ENCODE measurements at places on chromosomes 3 and 15. TPM values are rescaled to one million over a fixed set of nuclear protein-coding genes. Genes with fewer than 3 reads are reported as not detected.
A peak's percentile ranks its signal among the peaks of the same experiment; 100 is the strongest.

Gene THSD4
- 85.3 TPM for total RNA-seq

Gene ST3GAL6
- 27.2 TPM for total RNA-seq

Gene GASK1A
- total RNA-seq = 2.1 TPM

Gene P2RY1
- 2.2 TPM for total RNA-seq

Gene PRSS50
- total RNA-seq = not detected

Gene CACNA2D2
- total RNA-seq = 6.2 TPM

Gene CADM2
- 9.5 TPM for total RNA-seq

Gene C3orf49
- total RNA-seq = not detected

Gene CCR3
- total RNA-seq = not detected

Gene TRH
- 0.55 TPM for total RNA-seq

Gene EXD1
- not detected for total RNA-seq

Gene CHDH
- total RNA-seq = 10.0 TPM

Gene SSUH2
- total RNA-seq = 0.59 TPM

Gene SPRED1
- 9.4 TPM for total RNA-seq

- no peak for DNase-seq
Measured at GRCh38 chr15:77516076-77516475, 95.4 kb downstream of the HMG20A start.

- DNase-seq = no peak
Measured at GRCh38 chr3:105606016-105606415, 239.3 kb downstream of the ALCAM start.

DNA sequence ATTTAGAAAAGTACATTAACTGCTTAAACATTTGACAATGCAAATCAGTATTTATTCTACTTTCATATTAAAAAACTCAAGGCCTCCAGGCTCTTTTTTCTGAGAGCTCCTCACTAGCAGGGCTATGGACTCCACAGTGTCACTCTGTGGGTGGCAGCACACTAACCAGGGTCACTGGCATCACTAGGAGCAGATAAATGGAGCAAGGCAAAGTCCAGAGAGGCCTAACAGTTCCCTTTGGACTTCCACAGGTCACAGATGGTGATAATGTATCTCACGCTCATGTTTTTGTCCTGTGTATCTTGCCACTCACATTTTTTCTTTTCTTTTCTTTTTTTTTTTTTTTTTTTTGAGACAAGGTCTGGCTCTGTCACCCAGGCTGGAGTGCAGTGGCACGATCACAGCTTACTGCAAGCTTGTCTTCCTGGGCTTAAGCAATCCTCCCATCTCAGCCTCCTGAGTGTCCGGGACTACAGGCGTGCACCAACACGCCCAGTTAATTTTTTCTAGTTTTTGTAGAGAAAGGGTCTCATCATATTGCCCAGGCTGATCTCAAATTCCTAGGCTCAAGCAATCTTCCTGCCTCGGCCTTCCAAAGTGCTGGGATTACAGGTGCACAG is 7.8 kb downstream of the SPG21 start:
- no peak for DNase-seq

GRCh38 chr15:100597862-100598261 is 4.1 kb downstream of the LINS1 start:
- DNase-seq = no peak

DNA sequence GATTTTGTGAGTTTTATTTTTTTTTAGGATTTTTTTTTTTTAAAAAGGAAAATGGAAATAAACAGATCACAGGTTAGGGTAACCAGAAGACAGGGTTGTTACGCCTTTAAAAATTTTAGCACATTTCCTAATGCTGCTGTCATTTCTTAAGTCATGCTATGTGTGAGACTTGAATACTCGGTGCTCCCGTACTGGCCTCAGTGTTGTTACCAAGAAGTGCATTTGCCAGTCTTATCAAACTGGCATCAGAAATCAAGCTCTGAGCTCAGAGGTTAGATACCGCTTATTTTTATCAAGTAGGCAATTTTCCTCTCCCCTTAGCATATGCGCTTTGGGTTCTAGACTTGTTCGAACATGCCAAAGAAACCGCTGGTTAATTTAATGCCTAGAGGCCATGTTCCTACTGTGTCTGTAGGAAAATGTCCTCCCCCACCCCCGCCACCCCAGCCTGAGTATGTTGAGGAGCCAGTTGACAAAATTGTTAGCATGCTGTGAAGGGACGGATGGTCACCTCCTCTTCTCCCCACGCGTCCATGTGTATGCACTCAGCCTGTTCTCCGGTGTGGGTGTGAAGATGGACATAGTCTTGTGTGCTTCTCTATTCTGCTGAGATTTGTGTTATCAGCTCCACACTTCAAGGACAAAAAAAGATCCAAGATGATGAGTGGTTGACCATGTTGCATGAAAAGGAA is 88.9 kb downstream of the ITPR1 start:
- DNase-seq = no peak

GRCh38 chr3:31713816-31714215 is 181.1 kb downstream of the STT3B start:
- DNase-seq = no peak

DNA sequence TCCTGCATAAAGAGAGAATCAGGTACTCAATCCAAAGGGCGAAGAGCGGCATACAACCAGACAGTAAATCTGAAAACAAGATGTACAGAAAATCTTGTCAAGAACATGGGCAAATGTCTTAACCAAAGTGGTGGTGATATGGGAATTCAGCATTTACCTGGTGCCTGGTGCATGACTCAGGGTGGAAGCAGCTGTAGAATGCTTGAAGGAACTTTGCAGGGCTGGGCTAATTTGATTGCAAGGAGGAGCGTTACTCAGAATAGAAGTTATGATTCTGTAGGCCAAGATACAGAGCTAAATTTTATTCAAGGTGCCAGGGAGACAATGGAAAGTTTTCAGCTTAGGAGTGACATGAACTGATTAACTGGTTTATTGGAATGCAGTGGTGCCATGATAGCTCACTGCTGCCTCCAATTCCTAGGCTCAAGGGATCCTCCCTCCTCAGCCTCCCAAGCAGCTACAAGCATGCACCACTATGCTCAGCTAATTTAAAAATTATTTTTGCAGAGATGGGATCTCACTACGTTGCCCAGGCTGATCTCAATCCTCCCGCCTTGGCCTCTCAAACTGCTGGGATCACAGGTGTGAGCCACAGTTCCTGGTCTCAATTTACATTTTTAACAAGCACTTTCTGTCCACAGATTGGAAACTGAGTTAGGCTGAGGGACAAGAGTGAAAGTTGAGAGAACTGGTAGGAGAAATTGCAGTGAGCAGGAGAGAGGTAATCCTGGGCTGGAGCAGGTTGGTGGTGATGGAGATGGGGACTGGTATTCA is 91.5 kb upstream of the TBC1D5 start:
- DNase-seq = no peak

- DNase-seq = no peak
Measured at GRCh38 chr3:52038227-52038626, 18.1 kb downstream of the DUSP7 start.

- DNase-seq = no peak
Measured at GRCh38 chr3:146138902-146139301, 22.1 kb downstream of the PLOD2 start.

DNA sequence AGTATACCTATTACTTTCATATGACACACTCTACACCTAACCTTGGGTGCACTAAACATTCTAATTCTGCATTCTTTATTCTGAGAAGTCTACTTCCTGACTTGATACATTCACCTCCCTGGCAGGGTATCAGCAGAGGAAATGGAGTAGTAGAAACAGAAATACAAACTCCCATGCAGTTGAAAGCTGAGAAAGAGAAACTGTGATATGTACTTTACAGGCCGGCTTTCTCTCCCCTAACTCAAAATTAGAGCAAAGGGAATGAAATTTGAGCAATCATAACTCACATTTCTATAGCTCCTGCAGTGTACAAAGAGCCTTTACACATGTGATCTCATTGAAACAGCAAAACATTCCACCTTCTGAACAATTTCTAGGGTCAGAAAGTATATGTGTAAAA is 135.5 kb upstream of the COL8A1 start:
- no peak for DNase-seq

GRCh38 chr15:40483919-40484318 is 13.1 kb downstream of the CHST14 start:
- DNase-seq = no peak

DNA sequence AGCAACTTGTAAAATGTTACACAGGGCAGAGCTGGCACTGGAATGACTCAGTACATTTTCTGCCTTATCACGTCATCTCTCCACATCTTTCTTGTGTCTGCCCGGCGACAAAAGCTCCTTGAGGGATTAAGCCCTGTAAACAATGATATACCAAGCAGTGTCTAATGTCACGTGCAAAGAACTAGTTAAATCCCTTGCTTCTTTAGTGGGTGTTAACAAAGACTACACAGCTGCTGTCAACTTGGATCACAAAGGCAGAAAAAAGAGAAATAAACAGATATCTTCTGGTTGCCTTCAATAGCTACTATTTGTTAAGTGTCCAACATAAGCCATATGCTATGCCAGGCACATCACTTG is 48.1 kb upstream of the FRMD4B start:
- DNase-seq = no peak

DNA sequence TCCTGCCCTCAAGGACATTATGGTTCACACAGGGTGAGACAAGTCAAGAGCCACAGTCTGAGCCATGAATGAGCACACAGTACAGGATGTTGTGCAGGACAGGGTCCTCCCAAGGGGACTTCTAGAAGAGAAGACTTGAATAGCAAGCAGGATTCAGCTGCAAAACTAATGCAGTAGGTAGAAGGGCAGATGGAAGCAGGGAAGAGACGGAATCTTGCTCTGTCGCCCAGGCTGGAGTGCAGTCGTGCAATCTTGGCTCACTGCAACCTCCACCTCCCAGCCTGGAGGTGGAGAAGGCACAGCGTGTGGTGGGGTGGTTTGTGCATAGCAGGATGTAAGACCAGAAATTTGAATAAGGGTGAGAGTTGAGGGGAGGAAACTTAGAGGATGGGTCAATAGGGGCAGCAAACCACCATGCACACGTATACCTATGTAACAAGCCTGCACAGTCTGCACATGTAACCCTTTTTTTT is 8.0 kb downstream of the BCL2L10 start:
- DNase-seq = no peak

DNA sequence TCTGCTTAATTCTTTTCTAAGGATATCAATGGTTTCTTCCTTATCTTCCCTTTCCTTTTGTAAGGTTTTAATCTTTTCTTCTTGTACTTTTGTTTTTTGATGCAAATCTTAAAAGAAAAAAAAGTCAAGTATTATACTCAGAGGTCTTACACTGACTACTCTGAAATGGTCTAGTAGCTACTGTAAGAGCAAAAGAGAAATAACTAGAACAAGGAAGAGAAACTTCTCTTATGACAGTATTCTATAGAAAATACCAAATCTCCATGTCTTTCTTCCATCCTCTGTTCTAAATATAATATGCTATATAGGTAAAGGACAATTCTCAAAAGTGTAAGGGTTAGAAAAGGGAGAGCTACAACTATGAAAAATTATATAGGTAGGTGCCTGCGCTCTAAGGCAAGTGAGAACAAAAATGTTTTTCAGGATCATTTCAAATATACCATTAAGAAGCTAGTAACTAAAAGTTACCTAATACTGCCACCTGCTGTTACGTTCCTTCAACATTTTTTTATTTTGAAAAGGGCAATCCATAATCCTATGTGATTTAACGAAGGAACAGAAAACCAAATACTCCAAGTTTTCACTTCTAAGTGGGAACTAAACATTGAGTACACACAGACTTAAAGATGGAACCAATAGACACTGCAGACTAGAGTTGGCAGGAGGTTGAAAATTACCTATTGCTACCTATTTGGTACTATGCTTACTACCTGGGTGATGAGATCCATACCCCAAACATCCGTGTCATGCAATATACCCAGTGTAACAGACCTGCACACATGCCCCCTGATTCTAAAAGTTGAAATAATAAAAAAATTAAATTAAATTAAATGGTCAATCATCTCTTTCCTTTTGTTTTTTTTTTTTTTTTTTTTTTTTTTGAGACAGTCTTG is 36.7 kb downstream of the CIP2A start:
- no peak for DNase-seq

DNA sequence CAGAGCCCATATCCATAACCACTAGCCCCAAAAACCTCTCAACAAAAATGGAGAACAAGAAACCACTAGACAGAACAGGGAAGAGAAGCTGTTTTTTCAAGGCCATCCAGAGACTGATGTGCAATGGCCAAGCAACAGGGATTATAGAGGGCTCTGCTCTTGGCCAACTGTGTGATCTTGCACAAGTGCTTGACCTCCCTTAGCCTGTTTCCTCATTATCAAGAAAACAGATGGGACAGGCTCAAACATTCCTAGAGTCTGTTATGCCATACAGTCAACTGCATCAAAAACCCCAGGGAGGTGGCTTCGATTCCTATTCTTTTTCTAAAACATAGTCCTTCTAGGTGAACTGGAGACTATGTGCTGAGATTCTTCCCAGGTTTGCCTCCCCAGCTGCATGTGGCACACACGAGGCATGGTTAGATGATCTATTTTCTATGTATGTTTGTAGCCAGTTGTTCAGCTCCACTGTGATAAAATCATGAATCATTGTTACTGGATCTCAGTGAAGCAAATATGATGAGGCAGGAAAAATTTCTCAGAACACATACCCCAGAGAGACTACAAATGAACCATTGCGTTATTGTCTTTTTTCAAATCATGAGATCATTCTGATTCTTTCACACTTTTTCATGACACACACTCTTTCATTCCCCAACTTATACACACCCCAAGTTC is 132.9 kb upstream of the TGFBR2 start:
- DNase-seq = peak; percentile 84

DNA sequence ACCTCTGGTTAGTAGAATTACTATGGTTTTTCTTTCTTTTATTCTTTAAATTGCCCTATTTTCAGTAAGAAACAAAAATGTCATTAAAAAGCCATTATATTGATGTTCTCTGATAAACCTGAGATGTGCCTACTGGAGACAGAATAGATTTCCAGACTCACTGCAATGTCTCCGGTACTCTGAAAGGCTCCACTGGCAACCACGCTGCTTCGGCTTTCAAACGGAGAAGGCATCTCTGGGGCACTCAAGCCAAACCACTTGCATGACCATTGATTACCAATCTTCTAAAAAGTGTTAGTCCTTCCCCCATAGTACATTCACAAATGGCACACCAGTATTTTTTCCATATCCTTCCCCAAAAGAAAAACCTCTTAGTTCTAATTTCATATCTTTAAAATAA is 82.6 kb downstream of the CBLB start:
- no peak for DNase-seq

- DNase-seq = peak; percentile 68
Measured at GRCh38 chr3:160755776-160756304, at the start of gene PPM1L. Gene PPM1L (plus strand): TSS chr3:160756231.

GRCh38 chr15:70121624-70122302 is 24.0 kb upstream of the TLE3 start:
- peak; percentile 81 for DNase-seq

- no peak for DNase-seq
Measured at GRCh38 chr3:2180634-2181033, 82.0 kb downstream of the CNTN4 start.

- no peak for DNase-seq
Measured at GRCh38 chr15:35698331-35698730, 152.4 kb upstream of the DPH6 start.

GRCh38 chr3:119630128-119630879 is 30.1 kb downstream of the POPDC2 start:
- DNase-seq = no peak

DNA sequence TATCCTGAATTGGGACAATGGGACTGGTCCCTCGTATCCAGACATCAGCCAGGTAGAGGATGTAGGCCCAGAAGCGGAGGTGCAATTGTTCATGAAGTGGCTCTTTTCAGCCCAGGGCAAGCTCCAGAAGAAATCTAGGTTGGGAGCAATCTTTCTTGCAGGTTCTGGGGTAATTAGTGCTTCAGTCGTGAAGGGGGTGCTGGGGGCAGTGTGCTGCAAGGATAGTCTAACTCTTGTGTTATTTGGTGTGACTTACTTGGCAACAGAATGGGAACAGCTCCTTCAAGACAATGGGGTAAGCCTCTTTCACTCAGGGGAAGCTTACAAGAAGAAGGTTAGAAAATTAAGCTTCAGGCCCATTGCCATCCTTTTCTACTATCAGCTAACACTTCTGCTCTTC is 273.0 kb downstream of the DIPK2A start:
- DNase-seq = no peak
